Osteoblast (primary cell): ENCODE measurements at places on chromosomes 13 and 19. TPM values are rescaled to one million over a fixed set of nuclear protein-coding genes. Genes with fewer than 3 reads are reported as not detected.

The NLRP9 gene
- not detected in 2 replicates for total RNA-seq

The RAB3D gene
- total RNA-seq, result 2.1 and 3.3 TPM in 2 replicates

The UBXN6 gene
- total RNA-seq, result 120 and 136 TPM in 2 replicates

The ZNF558 gene
- 23.6 and 24.6 TPM in 2 replicates for total RNA-seq

The PRRG2 gene
- under 0.01 and 0.29 TPM in 2 replicates for total RNA-seq

The ACER1 gene
- under 0.01 TPM in 1 of 2 replicates, not detected in the other for total RNA-seq

The SLITRK5 gene
- total RNA-seq, result not detected in 2 replicates

The SPC24 gene
- 5.4 and 6.5 TPM in 2 replicates for total RNA-seq

The SIAH3 gene
- total RNA-seq, result not detected in 2 replicates

The FAM124A gene
- total RNA-seq, result 1.1 and 1.2 TPM in 2 replicates

The FFAR2 gene
- total RNA-seq, result not detected in 2 replicates

The CEACAM1 gene
- not detected in 2 replicates for total RNA-seq

The PRODH2 gene
- total RNA-seq, result not detected in 2 replicates

- DNase-seq, result peak; percentile 82
Measured at GRCh38 chr19:19256072-19256969, 16.8 kb downstream of the TM6SF2 start.

DNA sequence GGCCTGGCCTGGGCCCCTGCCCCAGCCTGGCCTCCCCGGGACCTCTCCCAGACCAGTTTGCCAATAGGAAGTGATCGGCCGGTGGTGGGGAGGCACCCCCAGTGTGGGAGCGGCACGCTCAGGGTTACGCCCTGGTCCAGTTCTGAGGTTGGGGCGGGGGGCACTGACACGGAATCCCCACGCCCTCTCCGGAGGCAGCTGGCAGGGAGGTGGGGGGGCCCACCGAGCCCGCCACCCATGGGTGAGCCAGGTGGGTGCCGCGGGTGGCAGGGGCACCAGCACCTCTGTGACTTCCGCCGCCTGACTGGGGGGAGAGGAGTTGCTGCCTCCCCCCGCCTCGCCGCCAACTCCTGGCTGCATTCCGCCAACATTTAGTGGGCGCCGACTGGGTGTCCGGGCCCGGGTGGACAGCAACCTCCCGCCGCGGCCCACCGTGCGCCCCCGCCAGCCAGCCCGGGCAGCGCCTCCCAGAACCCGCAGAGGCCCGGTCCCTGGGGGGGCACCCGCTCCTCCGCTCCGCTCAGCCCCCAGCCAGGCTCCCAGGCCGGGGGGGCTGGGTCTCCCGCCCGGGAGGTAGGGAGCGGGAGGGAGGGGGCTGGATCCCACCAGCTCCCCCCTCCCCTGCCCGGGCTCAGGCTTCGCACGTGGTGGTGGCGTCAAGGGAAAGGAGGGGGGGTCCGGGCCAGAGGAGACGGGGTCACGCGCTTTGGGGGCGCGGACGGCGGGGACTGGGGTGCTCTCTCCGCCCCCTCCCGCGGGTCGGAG lies 2.0 kb downstream of the ZBTB7A start:
- peak; percentile 96 for DNase-seq

- no peak for DNase-seq
Measured at GRCh38 chr13:92896842-92897241, 329.8 kb upstream of the GPC6 start.

GRCh38 chr19:7955696-7956095 lies 12.2 kb upstream of the TIMM44 start:
- peak; percentile 11 for DNase-seq

GRCh38 chr19:20271215-20271926 lies 104.4 kb downstream of the ZNF486 start:
- no peak for DNase-seq

DNA sequence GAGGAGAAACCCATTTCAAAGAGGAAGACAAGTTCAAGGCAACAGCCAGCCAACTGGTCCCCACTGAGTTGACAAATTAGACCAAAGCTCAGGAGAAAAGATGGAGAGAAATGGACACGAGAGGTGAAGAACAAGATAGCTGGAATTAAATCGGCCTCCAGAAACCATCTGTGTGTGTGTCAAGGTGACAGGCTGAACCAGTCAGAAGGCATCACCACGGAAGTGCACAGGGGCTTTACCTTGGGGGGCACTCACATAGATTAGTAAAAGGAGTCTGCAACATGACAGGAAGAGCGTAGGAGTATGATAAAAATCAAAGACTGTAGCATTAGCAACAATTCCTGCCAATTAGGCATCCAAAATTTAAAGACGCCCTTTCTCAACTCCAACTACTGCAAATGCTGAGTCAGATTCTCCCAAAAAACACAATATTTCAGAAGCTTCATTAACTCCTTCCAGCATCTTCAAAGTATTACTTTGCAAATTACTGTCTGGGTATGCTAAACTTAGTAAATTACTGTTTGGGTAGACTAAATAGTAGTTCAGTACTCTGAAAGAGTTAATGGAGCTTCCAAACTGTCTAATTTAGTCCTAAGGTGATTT lies 66.2 kb downstream of the FOXO1 start:
- no peak for DNase-seq

- DNase-seq, result no peak
Measured at GRCh38 chr19:21432590-21432989, 35.7 kb downstream of the ZNF493 start.

- no peak for DNase-seq
Measured at GRCh38 chr13:45215392-45216077, 14.7 kb upstream of the KCTD4 start.

DNA sequence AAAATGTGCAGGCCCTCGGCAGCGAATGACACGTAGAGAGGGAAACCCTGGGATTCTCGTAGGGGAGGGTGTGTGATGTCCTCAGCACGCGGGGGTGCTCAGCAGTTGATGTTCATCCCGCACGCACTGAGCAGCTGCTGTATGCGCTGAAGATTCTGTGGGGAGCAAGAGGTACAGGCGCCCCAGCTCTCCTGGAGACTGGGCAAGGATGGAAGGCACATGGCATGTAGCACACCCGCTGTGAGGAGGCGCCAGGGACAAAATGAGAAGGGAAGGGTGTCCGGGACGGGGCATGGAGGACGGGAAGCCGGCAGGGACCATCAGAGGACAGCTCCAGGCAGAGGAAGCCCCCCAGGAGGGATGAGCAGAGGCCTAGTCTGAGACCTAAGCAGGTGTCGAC lies 15.4 kb downstream of the ATP11A start:
- peak; percentile 69 for DNase-seq

DNA sequence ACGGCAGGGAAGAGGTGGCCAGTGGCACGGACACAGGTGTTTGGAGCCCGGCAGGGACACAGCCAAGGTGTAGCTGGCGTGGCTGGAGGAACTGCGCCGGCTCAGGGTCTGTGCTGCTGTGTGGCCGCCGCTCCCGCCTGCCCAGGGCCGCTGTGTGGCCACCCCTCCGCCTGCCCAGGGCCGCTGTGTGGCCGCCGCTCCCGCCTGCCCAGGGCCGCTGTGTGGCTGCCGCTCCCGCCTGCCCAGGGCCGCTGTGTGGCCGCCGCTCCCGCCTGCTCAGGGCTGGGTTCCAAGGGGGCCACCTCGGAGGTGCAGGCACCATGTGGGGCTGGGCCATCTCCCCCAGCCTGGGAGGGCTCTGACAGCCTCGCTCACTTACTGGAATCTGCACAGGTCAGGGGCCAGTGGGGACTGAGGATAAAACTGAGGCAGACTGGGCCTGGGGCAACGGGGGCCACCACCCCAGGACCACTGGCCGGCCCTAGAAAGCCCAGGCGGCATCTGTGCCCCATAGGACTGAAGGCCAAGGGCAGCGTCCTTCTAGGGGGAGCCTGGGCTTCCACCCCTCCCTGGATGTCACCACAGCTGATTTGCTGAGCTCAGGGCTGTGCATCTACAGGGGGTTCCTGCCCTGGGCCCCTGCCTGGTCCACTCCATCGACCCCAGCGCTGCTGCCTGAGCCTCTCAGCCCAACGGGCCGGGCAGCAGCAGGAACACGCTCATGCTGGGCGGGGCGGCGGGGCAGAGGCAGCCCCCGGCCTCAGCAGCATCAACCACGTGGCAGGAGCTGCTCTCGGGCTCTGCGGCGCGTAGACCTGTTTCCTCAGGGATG lies 21.5 kb downstream of the C13orf46 start:
- no peak for DNase-seq

GRCh38 chr19:15330801-15331418 lies 1.4 kb downstream of the BRD4 start:
- peak; percentile 97 for DNase-seq

DNA sequence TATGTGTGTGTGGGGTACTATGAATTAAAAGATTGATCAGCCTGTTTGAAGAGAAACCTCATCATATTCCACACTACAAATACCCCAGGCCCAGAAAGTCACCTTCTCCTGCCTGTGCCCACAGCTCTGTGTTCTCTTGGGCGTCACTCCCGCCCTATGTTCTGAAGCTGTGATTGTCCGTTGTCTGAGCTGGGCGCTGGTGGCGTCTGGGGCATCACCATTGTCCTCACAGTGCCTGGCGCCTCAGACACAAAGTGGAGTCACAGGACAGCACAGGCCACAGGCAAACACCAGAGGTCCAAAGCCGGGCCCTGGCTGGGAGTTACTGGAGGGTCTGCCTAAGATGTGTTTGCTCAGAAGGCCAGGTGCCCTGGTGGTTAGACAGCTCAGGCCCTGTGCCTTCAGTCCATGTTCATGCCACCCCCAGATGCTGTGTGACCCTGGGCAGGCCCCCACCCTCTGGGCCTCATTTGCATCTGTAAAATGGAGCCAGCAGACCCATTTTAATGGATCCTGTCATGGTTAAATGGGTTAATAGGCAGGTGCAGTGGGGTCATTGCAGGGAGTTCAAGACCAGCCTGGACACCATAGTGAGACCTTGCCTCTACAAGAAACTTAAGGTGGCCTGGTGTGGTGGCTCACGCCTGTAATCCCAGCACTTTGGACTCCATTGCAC lies 34.5 kb downstream of the DNM2 start:
- DNase-seq, result no peak

DNA sequence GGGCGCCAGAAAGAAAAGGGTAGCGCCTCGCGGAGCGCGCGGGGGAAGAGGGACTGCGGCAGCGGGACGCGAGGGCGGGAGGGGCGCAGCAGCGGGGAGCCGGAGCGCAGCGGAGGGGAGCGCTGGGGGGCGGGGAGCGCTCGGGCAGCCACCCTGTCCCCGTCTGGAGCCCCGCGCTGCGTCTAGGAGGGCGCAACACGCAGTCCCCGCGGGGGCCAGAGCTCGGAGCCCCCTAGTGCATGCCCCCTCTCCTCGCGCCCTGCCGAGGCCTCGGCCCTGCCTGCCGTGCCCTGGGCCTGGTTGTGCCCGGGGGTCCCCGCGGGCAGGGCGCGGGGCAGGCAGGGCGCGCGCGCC lies 37.9 kb downstream of the SOX1 start:
- DNase-seq, result no peak

DNA sequence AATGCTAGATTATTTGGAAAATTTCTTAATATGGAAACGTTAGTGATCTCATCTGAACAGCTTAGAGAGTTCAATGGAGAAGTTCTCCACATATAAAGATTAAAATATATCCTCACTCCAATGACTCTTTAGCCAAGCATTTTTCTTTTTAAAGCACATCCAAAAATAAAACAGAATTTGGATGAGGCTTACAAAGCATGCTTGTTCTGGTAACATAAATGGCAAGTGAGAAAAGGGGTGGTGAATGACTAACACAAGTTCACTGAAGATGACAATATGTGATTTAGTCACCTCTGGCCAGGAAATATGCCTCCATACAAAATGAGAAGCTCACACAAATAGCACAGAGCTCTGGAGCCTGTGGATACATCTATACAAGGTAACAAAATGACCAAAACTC lies 253.0 kb downstream of the PCDH20 start:
- no peak for DNase-seq

GRCh38 chr13:103030776-103031175 lies 35.4 kb downstream of the SLC10A2 start:
- no peak for DNase-seq

DNA sequence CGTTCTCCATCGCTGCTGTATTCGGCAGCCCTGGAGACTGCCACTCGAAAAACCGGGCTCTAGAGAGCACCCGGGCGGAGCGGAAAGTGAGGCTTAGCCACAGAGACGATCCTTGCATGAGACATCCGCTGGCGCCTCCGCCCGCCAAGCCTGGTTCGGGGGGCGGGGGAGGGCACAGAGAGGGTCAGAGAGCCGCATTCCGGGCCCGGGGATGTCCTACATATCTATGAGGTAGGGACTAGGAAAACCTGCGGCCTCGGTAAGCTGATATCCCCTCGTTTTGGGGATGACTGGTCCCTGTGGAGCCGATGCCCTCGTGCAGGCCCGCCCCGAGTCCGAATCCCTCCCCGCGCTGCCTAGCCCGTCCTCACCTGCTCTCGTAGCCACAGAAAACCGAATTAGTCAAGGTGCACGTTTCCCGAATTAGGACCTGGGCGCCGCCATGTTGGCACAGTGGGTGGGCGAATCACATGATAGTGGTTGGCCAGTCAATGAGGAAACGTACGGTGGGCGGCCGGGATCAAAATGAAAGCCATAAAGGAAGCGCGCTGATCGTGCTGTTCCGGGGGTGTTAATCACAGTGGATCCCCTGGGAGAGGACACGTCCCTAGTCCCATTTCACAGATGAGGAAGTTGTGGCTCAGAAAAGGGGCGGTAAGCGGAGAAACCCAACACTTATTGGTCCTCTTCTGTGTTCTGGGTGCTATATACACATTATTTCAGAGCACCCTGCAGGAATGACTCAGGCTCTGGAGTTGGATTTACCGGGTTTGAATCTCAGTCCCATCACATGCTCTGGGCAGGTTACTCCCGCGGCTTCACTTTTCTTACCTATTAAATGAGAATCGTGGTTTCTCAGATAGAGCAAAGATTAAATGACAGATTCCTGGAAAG lies at the start of gene TRMT1:
TSS of gene TRMT1 (minus strand) at position 459 of the 894 bp plus-strand sequence. CDS start at position 118, 341 bp downstream.
- peak; percentile 99 for DNase-seq

GRCh38 chr13:46071590-46072249 lies 19.2 kb upstream of the ZC3H13 start:
- no peak for DNase-seq

DNA sequence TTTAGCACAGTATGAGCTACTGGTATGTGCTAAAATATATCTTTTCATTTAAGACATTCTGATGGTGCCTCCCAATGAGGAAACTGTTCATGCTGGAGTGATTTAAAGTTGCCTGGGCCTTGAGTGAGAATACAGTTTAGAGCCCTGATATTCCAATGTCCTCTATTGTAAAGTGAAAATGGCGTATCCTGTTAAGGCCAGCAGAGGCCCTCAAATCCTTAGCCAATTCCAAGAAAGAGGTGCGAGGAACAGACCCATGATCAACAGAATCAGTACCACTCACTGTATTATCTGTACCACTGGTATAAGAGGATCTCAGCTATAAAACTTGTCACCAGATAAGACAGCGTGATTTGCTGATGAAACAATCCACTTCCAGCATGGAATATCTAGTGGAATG lies 273.1 kb upstream of the SLITRK5 start:
- no peak for DNase-seq

GRCh38 chr13:72427757-72428528 lies 299.5 kb downstream of the MZT1 start:
- no peak for DNase-seq

DNA sequence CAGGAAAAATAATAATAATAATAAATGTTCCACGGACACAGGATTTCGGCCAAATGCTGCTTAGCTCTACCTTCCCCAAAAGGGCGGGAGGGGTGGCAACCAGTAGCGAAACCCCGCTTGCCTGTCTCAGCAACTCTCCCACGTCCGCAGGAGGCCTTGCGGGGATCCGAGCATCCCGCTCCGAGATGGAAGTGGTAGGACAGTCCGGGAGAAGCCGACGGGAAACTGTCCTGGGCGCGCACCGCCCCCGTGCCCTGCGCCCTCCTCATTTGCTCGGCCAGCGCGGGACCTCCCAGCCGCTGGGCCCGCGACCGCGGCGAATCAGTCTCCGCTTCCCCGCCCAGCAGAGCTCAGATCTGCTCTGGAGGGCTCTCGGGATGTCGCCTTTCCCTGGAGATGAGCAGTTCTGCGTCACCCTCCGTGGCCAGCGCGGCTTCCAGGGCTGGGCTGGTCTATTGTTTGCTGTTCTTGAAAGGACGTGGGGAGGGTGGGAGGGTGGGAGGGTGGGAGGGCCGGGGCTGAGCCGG lies 48.9 kb upstream of the PABPC3 start:
- DNase-seq, result peak; percentile 67

- no peak for DNase-seq
Measured at GRCh38 chr19:4830332-4830731, 1.2 kb downstream of the TICAM1 start.
